ENCODE measurements at places on chromosomes 5 and 9. TPM values are rescaled to one million over a fixed set of nuclear protein-coding genes. Genes with fewer than 3 reads are reported as not detected.

The NKD2 gene
- not detected for polyA plus RNA-seq

GRCh38 chr5:4703931-4704458, 436.1 kb upstream of the ADAMTS16 start:
- DNase-seq, result no peak

The ABO gene
- polyA plus RNA-seq, result not detected

The BAAT gene
- not detected for polyA plus RNA-seq

DNA sequence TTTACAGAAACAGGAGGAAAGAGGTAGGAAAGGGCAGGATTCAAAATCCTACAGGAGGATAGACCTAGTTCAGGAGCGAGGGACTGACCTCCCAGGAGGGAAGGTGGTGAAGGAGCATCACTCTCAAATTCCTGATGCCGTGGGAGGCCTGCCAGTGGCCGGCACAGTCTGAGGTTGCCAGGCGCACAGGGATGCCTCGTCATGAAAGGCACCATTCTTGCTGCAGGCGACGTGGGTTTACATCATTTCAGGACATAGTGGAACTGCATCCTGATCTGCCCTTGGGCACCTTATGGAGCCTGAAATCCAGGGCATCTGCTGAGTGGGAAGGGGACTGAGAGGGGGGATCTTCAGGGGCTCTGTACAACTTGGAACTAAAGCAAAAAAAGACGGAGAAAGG, 163.2 kb upstream of the S1PR3 start:
- DNase-seq, result no peak

GRCh38 chr5:145697251-145697990, 137.7 kb downstream of the PRELID2 start:
- peak; percentile 1 for DNase-seq

DNA sequence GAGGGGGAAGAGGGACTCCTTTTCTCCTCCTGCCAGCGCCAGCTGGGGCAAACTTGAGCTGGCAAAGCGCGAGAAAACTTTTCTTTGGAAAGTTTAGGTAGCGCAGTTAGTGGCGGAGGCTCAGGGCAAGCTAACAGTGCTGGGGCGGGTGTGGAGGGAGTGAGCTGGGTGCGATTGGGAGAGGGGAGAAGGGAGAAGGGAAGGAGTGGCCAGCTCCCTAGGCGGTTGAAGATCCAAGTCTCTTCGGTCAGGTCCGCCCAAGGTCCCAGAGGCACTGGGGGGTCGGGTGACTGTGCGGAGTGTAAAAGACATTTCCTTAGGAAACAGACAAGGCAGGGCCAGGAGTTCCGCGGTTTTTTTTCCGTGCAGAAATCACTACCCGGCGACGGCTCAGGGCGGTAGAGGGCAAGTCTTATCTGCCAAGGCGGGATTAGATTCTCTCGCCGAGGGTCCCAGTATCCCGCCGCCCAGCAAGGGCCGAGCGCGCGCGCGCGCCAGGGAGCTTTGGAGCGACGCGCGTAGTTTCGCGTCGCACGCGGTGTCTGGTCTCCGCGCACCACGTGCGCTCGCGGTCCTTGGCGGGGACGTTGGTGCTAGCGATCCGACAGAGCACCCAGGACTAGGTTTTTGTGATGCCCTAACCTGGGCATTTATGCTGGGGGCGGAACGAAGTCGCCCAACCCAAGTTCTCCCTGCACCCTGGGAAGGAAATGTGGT, 33.6 kb upstream of the NFIB start:
- DNase-seq, result no peak

The PIP5K1B gene
- polyA plus RNA-seq, result not detected

DNA sequence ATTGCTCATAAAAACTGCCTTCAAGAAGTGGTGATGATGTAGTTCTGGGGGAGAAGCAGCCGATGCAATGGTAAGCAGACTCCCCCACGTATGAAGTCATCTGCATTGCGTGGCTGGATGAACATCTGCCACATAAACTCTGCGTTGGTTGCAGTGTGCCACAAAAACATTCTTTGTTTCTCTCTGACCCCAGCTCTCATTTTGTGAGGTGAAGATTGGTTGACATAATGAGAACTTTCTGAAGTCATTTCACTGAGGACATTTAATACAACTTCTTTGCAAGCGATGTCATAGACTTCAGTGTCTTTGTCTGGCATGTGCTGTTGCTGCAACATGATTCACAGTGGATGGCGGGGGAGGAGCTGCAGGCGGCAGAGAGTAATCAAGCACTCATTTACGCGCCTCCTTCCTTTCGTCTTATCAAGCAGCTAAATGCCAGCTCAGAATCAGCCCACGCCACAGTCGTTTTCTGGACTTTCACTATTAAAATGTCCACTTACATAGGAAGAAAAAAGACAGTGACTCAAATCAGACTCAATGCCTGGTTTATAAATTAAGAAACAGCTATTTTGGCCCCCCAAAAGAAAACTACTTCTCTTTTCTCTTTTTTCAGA, 91.5 kb upstream of the NFIL3 start:
- peak; percentile 79 for DNase-seq

DNA sequence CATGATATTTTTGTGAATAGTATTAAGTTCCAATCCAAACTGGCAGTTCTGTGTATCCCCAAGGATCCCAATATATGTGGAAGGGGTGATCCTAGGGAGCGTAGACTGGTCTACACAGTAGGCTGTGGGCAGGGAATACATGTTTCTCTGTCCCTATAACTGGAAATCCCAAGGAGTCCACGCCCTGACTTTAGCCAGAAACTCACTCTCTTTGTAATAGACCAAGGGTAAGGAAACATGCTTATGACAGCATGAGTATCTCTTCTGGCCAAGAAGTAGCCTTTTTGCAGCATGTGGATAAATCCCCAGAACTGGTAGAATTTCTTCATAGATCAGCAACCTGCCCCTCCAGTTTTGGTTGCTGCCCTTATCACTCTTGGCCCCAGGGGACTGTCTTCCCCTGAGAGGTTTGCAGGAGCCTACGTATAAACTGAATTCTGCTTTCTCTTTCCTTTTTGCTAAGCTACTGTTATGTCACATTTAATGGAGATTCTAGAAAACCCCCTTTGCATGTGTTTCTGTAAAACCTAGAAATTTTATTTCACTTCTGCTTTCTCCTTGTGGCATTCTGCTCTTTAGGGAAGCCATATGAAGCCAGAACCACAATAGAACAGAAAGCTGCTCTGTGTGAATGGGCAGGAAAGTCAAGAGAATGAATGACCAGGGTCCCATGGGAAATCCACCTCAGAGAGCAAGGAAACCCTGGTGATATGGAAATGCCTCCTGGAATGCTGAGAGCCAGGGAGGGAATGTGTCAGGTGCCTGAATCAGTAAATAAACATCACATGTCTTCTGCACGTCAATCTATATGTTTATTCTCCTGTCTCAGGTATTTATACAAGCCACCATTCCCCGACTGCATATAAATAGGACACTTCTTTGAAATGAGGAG, 3.5 kb downstream of the IFNA2 start:
- DNase-seq, result no peak

The NMUR2 gene
- polyA plus RNA-seq, result not detected

All from AG04450 (cell line).